Stimulated activated CD4-positive, alpha-beta T cell treated with anti-CD3 and anti-CD28 coated beads, TNF-alpha, amount 100 ng/mL, for 1 hour (primary cell): ENCODE measurements at places on chromosomes 2 and 18.

DNA sequence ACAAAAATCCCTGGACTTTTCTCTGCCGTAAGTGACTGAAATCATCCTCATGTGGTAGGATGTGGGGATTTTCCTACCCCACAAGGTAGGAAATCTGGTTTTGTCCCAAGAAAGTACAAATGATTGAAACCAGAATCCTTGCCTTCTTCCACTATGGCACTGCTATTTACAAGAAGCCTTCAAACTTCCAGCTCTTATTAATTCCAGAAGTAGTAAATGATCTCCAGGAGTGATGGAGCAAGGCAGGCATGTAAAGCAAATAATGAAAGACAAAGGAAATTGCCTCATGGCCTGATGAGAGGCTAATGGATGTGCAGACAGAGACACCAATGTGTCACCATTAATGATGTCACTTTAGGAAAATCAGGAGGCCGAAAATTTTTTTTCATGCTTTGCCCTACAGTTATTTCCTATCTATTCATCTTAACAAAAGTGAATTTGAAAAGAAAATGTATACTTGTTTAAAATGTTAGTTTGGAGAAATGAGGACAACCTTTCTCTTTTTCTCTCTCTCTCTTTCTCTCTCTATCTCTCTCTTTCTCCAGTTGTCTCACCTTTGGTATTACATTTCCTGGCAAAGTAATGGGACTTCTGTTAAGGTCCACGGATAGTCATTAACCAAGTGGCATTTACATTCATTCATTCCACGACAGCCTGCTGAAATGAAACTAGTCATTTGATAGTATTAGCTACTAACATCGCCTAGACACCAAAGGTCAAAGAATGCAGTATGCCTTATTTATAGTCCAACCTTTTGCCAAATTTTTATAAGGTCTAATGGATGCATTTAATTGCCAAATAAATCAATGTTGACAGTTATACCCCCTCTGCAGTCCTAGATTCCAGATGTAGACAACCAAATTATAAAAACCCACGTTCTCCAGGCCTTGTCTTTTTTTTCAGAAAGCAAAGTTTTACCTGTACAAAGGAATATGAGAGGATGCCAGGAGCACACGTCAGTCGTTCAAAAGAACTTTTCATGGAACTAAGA lies 5.0 kb upstream of the EVA1A start:
- DNase-seq: no peak

DNA sequence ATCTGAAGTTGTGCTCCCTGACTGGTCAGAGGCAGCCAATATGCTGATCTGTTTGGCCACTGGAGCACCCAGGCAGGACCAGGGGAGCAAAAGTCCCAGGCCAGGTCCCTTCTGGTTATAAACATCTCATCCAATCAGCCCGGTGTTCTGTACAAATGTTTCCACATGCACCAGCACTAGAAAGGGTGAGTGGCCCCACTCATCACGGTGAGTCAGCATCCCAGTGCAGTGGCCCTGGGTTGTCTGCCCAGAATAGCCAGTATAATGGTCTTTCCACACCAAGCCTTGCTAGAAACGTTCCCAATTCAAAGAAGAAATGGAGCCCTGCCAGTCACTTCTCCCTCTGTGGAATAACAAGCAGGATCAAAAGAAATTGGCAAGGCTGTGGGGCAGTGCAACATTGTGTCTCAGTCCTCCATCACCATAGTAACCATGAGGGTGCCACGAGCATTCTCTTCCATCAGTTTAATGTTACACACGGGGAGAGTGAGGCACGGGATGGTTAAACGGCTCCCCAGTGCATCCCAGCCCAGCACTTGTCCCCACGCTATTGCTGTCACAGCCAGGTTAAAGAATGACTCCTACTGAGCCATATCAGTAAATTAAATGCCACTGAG lies 174.9 kb downstream of the SEPTIN10 start:
- no peak for DNase-seq

GRCh38 chr18:25451077-25451658 lies 99.2 kb upstream of the ZNF521 start:
- no peak for DNase-seq

DNA sequence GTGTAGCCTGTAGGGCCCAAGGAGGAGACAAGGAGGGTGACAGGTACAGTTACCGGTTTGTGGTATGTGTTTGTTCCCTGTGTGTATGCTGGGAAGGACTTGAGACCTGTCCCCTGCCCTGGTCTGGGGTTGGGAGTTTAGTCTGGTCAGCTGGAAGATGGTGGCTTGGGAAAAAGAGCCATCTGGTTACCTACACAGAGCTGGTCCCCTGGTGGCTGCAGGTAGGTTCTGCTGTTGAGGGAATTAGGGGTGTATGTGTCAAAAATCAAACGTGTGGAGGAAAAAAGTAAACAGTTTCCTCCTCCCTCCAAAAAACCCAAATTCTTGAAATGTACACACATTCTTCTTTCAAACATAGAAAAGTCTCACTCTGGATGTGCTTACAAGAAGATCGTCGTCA lies 24.3 kb downstream of the PTMA start:
- DNase-seq: no peak
